Muscle of back (tissue), 13 donors: ENCODE measurements at places on chromosomes 7 and 10. TPM values are rescaled to one million over a fixed set of nuclear protein-coding genes. Genes with fewer than 3 reads are reported as not detected.

The IGFBP3 gene
- 263 TPM for polyA plus RNA-seq

The ASZ1 gene
- 0.05 TPM for polyA plus RNA-seq

The NKX2-3 gene
- 0.97 TPM for polyA plus RNA-seq

The AEBP1 gene
- 111 TPM for polyA plus RNA-seq

The C7orf33 gene
- 2.6 TPM for polyA plus RNA-seq

The HPSE2 gene
- not detected for polyA plus RNA-seq

The URGCP gene
- 19.5 TPM for polyA plus RNA-seq

The ANKRD7 gene
- 0.75 TPM for polyA plus RNA-seq

DNA sequence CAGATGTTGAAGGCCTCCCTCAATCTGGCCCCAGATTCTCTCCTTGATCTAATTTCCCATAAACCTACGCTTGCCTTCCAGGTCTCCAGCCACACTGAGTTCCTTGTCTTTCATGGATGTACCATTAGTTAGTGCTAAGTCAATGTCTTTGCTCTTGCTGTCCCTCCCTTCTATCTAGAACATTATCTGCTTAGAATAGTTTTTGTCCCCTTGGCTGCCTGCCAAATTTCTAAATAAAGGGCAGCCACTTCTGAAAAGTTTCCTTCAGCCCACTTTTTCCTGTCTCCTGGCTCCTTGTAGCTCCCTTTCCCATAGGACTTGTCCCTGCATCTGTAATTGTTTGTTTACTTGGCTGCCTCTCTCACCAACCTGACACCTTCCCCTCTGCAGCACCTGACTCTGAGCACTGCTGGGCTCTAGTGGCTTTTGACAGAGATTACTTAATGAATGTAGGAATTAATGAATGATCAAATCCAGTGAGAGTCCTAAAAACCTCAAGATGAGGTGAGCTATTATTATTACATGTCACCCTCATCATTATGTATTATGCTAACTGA lies 58.3 kb downstream of the CXCL12 start:
- no peak for DNase-seq
